ENCODE measurements at places on chromosomes 1 and 21.

GRCh38 chr1:239826736-239827135, 264.9 kb upstream of the FMN2 start:
- no peak for DNase-seq

GRCh38 chr1:219805191-219805590, 123.2 kb downstream of the SLC30A10 start:
- DNase-seq, result no peak

- DNase-seq, result no peak
These were observed 25.6 kb downstream of the H6PD start for GRCh38 chr1:9260059-9260766.

DNA sequence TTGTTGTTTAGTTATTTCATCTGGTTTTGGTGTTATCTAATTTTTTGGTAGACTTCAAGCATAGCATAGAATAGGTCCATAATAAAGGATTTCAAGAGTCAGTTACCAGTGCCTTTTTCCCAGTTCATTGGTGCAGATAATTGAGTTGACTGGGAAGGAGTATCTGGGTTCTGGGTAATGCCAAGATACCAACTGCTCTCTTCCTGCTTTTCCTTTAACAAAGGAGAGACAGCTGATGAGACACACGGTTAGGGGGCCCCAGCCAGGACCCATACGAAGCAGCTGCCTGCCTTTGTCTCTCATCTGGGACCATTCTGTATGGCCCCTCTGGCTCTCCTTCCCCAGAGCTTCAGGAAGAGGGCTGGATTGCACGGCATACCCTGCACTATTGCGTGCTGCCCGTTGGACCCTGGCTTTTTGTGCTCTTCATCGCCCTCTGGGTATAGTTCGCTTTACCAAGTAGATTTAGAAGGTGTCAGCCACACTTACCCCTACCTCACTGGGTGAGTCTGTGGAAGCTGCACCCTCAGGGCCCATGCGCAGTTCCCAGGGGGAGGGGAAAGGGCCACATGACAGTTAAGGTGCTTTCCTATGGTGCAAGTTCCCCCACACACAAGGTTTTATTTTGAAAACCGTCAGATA, 7.0 kb downstream of the NAV1 start:
- DNase-seq, result no peak

DNA sequence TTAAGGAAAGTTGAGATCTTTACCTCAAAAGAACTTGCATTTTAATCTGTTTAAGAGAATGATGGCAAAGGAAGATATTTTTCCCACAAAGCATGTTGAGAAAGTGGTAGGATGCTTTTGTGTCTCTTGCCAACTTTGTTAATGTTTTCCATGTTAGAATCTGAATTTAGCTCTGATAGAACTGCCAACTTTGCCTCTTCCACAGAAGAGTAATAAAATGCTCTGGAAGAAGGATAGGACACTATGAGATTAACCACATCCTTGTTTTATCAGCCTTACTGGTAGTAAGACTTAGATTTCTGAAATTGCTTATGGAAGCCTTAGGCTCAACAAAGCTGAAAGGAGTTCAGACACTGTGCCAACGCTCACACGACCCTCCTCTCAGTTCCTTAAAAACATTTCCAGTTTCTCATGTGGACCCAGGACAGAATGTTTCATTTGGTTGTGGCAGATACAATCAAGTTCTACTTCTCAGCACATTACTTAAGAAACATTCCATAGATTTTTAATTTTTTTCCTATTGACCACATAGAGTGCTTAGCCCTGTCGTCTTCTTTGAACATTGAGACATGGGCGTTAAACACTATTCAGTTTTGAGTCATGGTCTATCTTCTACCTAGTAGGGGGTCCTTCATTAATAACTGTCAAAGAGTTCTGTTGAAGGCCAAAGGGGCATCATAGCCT, 59.0 kb downstream of the MTR start:
- DNase-seq, result no peak

DNA sequence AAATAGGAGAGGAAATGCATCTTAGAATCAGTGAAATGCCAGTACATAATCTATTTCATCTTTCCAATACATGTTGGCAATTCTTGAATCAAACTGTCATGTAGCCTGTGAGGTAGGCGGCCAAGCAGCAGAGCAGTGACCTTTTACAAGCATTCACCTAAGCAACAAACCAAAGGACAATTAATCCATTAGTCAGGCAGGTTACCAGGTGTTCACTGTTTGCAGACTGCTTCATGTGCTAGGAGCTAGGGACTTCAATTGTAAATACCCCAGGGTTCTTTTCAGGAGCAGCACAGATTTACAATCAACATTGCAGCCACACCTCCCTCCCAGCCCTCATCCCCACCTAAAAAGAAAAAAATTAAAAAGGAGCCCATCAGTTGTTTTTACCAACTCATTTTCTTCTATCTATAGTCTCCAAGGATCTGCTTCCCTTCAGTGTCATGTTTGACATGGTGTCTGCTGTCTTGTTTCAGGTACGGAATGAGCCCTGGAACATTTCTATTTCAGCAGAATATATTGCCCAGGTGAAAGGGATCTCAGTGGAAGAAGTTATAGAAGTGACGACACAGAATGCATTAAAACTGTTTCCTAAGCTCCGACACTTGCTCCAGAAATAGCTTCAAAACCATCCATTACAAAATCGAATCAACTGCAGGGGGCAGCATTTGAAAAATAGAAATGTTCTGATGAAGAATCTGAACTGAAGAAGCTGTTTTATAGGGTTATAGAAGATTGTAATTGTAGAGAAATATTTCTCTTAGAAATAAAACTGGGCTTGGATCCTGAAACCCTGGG, 23.0 kb downstream of the TATDN3 start:
- DNase-seq, result no peak

DNA sequence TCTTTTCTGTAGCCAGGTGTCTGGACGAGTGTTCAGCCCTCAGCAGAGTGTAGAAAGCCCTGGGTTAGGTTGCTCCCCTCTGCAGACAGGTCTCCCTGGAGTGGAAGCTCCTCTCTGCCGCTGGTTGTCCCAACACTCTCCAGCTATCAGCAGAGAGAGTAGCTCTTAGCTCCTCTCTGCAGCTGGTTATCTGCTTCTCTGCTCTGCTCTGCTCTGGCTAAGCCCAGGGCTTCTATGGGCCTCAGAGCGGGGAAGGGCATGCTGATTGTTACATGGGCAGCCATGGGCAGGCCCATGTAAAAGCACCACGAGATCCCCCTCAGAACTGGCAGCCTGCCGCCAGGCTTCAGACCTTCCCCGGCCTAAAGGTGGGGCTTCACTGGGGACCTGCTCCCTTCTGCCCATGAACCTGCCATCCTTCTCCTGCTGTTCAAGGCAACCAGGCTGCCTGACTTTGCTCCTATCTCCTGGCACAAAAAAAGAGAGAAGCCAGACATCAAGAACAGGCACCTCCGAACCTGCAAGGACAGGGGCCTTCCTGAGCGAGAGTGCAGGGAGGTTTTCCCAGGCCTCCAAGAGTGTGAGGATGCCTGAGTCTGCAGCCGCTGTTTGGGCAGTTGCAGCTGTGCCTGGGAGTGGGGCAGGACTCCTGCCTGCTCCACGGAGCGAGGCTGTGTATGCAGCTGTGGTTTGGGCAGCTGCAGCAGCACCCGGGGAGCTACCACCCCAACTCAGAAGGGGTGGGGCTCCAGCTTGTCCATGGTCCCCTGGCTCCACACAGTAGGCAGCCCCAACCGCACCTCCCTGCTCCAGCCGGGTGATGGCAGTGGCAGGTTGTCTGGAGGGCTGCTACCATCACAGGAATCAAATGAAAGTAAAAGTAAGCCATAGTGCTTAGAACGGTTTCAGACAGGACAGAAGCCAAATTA, 973.7 kb downstream of the LTN1 start:
- DNase-seq, result no peak

GRCh38 chr1:8416881-8417280, 99.0 kb downstream of the SLC45A1 start:
- no peak for DNase-seq

DNA sequence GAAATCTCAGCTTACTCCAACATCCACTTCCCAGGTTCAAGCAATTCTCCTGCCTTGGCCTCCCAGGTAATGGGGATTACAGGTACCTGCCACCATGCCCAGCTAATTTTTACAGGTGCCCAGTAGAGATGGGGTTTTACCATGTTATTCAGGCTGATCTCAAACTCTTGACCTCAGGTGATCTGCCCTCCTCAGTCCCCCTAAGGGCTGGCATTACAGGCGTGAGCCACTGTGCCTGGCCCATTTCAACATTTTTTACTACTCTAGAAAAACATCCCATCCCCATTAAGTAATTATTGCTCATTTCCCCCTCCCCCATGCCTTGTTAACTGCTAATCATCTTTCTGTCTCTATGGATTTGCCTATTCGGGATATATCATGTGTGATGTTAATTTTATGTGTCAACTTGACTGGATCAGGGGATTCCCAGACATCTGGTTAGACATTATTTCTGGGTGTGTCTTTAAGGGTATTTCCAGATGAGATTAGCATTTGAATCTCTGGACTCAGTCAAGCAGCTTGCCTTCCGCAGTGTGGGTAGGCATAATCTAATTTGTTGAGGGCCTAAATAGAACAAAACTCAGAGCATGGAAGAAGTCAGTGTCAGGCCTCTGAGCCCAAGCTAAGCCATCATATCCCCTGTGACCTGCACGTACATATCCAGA, 33.0 kb upstream of the ZBTB8B start:
- no peak for DNase-seq

DNA sequence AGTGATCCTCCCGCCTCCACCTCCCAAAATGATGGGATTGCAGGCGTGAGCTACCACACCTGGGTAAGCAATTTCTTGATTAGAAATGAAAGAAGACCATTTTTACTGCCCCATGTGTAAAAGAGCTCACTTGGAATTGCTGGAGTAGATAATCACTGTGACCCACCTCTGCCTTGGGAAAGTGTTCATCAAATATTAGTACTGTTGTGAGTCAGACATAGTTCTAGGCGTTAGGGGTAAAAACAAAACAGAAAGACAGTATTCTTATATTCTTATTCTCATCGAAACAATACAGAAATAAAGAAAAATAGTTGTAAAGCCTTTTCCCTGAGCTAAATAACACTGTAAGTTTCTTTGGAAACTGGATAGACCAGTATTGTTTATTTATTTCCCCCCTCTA, 36.2 kb downstream of the CELF3 start:
- DNase-seq, result no peak

- DNase-seq, result no peak
These were observed 213.2 kb upstream of the TMEM51 start for GRCh38 chr1:14940285-14940870.

DNA sequence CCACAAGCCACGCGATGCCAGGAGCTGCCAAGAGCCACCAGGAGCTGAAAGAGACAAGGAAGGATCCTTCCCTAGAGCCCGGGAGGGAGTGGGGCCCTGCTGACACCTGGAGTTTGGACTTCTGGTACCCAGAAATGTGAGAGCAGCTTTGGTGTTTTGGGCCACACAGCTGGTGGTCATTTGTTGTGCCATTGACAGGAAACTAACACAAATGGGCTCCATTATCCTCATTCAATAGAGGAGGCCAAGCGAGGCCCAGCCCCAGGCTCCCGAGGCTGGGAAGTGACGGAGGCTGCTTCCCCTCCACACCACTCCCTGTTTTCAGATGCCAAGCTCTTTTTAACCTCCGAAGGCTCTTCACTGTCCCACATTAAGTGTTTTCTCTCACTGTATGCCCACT, 25.5 kb downstream of the DHRS3 start:
- no peak for DNase-seq

Measured in stimulated activated CD4-positive, alpha-beta T cell treated with anti-CD3 and anti-CD28 coated beads, Interleukin-4, amount 100 ng/mL, for 48 hours (primary cell).